Activated CD4-positive, alpha-beta T cell treated with anti-CD3 and anti-CD28 coated beads, Interleukin-2, amount 10 ng/mL, durations not matched to agents 24 days and 14 days (primary cell): ENCODE measurements at places on chromosomes 4 and X. TPM values are rescaled to one million over a fixed set of nuclear protein-coding genes. Genes with fewer than 3 reads are reported as not detected.

DNA sequence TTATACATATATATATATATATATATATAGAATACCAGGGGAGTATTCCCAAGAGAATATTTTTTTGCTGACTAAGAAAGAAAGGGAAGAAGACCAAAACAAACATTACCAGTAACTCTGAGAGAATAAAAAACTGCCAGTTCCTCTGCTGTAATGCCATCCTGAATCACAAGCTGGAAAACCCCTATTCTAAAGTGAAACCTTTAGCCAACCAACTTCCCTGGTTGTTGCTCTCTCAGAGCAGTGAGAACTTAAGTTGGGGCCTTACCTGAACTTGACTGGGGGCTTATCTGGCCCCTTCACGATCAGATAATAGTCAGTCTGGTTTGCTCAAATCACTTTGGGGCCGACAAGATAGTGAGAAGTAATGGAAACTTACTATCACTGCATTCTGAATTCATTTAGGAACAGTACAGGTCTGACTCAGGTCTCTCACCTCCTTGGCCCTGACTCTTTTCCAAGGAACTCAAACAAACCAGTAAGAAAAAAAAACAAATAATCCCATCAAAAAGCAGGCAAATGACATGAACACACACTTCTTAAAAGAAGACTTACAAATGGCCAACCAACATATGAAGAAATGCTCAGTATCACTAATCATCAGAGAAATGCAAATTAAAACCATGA lies 62.5 kb downstream of the CD40LG start:
- DNase-seq = peak; percentile 72

GRCh38 chr4:103136671-103137445 lies 37.2 kb upstream of the BDH2 start:
- no peak for DNase-seq

DNA sequence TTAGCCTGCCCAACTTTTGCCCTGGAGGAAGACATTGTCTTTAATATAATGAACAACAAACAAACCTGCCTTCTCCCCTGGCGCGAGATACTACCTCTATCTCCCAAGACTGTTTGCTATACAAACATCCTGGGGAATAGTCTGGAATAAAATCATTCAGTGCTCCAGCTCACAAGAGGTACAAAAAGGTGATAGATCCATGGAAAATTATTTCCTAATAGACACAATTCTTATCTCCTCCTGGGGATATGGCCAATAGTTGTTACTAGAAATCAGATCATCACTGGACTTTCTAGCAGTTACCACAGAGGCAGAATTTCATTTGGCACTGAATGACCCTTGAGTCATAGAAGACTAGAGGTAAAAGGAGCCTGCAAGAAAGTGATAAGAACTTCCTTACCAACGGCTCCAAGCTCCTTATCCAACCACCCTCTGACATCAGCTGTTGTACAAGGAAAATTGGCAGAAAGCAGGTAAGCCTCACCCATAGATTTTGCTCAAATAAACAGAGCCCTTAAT lies 38.1 kb downstream of the MID1 start:
- no peak for DNase-seq

Gene ZNF275
- 20.1 and 22.1 TPM in 2 replicates for total RNA-seq

DNA sequence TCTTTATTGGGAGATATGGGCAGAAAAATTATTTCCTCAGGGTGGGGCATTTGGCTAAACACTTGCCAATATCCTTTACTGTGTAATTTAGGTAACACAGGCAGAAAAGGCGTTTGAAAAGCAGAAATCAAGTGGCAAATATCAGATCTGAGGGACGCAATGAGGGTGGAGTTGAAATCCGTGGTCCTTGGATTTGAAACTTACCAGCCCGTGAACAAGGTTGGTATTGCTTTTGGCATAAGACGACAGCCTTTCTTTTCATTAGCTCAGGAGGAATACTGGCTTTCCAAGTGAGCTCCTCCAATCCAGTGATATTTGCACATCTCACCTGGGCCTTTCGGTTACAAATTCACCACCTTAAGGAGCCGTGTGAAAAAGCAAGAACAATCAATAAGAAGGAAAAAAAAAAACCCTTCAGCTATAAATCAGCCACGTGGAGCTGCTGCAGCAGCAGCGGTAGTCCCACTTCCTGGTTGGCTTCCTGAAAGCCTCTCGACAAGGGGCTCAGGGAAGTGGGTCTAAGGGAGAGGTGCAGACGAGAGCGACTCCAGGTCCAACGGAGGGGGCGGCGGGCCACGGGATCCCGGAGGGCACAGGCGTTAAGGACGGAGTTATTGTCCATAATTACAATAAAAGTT lies 734 bp upstream of the GALNT7 start:
- no peak for DNase-seq

GRCh38 chr4:140238351-140239056 lies 84.5 kb upstream of the MAML3 start:
- DNase-seq = no peak

Gene HPGDS
- not detected in 2 replicates for total RNA-seq

GRCh38 chr4:72918362-72918761 lies 151.2 kb downstream of the COX18 start:
- no peak for DNase-seq

- DNase-seq = no peak
Measured at GRCh38 chr4:108829966-108830492, 67.2 kb upstream of the ETNPPL start.

Gene GABRA4
- not detected in 2 replicates for total RNA-seq

Gene SHROOM2
- not detected in 2 replicates for total RNA-seq

GRCh38 chrX:130057209-130057608 lies 53.1 kb downstream of the ELF4 start:
- DNase-seq = no peak
